ENCODE measurements at places on chromosomes 7 and 10. TPM values are rescaled to one million over a fixed set of nuclear protein-coding genes. Genes with fewer than 3 reads are reported as not detected.
A peak's percentile ranks its signal among the peaks of the same experiment; 100 is the strongest.

- H3K36me3 ChIP-seq = no peaks in the 10 kb centered on the region
- no peaks in the 10 kb centered on the region for H3K27me3 ChIP-seq
- no peak overlapping the region for H3K27ac ChIP-seq
- H3K4me1 ChIP-seq = peaks cover 15% of the 10 kb centered on the region
These were observed 3.1 kb downstream of the CNPY4 start for GRCh38 chr7:100122568-100122967.

DNA sequence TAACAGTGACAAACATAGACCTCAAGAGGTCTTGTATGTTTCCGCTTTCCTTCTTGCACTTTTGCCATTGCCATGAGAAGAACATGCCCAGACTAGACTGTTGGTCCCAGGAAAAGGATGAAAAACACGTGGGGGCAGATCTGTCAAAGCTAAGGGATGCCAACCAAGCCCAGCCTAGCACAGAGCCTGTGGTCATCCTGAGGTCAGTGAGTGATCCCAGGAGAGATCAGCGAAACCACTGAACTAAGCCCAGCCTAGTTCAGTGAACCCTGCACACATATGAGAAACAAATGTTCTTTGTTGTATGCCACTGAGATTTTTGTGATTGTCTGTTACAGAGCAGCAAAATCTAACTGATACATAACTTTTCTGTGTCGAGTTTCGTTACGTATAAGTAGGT, 718.8 kb downstream of the MAGI2 start:
- H3K27me3 ChIP-seq = no peaks in the 10 kb centered on the region
- no peaks in the 10 kb centered on the region for H3K36me3 ChIP-seq
- H3K4me1 ChIP-seq = no peaks in the 10 kb centered on the region
- no peak overlapping the region for H3K27ac ChIP-seq
- DNase-seq = no peak
- no peak overlapping the region for H3K4me3 ChIP-seq

Gene TRIL
- 1.1 TPM for total RNA-seq

Gene TWIST1
- 0.77 TPM for total RNA-seq

DNA sequence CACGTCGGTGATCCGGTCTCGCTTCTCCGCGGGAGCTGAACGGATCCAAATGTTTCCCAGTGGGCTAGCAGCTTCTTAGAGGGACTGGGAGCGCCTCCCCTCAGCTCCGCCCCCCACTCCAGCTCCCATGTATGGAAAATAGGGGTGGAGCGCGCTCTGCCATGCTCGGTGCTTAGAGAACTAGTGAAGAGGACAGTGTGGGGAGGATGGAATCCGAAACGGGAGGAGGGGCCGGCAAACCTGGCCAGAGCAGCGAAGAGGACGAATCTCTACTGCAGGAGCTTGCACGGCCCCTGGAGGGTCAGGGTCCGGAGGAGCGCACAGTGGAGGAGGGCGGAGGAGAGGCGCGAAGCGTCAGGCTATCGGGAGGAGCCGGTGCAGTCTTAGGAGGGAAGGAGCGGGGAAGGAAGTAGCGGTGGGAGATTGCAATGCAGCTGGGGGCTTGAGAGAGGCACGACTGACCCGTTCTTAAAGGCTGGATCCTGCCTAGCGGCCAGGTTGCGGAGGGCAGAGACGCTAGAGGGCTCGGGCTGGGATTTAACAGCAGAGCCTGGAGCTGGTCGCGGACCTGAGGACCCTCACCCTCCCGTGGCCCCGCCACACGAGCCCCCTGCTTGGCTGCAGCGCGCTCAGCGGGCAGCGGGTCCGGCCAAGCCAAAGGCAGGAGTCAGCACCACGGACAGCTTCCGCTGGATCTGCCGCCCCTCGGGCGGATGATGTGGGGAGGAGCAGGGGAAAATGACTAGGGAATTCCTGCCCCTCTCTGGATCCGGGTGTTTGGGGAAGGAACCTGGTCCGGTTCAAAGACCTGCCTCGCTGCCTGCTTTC, at the start of gene PRLHR:
Gene PRLHR (minus strand): TSS at position 51 of the 828 bp plus-strand sequence. CDS start 404 bp downstream, outside the sequence.
- no peaks in the 10 kb centered on the region for H3K36me3 ChIP-seq
- H3K27ac ChIP-seq = no peak within 1 kb of the TSS
- H3K4me3 ChIP-seq = no peak within 1 kb of the TSS
- peaks cover 27% of the 10 kb centered on the region for H3K27me3 ChIP-seq
- DNase-seq = no peak

DNA sequence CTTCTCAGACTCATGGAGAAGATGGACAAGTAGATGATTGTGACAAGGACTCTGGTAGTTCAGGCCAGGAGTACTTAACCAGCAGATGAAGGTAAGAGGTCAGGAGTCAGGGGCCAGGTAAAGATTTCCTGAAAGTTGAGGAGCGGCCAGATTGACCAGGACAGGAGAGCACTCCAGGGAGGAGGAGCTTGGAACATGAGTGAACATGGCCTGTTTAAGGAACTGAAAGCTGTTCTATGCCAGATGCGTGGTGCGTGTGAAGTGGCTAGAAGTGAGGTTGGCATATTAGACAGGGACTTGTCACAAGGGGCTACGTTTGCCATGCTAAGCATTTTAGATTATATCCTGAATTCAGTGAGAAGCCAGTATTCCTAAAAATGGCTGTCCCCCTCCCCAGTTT, 157.2 kb downstream of the WNT2 start:
- H3K4me3 ChIP-seq = no peak overlapping the region
- H3K27me3 ChIP-seq = no peaks in the 10 kb centered on the region
- H3K27ac ChIP-seq = no peak overlapping the region
- no peak for DNase-seq
- no peaks in the 10 kb centered on the region for H3K4me1 ChIP-seq

- H3K36me3 ChIP-seq = no peaks in the 10 kb centered on the region
- H3K4me3 ChIP-seq = no peak overlapping the region
- no peaks in the 10 kb centered on the region for H3K4me1 ChIP-seq
- H3K27ac ChIP-seq = no peak overlapping the region
- DNase-seq = no peak
These were observed 220.7 kb downstream of the ADK start for GRCh38 chr10:74371696-74372095.

GRCh38 chr7:123367484-123368122, 166.8 kb downstream of the IQUB start:
- H3K4me3 ChIP-seq = no peak overlapping the region
- H3K27me3 ChIP-seq = no peaks in the 10 kb centered on the region
- H3K27ac ChIP-seq = no peak overlapping the region
- H3K36me3 ChIP-seq = no peaks in the 10 kb centered on the region
- DNase-seq = no peak

DNA sequence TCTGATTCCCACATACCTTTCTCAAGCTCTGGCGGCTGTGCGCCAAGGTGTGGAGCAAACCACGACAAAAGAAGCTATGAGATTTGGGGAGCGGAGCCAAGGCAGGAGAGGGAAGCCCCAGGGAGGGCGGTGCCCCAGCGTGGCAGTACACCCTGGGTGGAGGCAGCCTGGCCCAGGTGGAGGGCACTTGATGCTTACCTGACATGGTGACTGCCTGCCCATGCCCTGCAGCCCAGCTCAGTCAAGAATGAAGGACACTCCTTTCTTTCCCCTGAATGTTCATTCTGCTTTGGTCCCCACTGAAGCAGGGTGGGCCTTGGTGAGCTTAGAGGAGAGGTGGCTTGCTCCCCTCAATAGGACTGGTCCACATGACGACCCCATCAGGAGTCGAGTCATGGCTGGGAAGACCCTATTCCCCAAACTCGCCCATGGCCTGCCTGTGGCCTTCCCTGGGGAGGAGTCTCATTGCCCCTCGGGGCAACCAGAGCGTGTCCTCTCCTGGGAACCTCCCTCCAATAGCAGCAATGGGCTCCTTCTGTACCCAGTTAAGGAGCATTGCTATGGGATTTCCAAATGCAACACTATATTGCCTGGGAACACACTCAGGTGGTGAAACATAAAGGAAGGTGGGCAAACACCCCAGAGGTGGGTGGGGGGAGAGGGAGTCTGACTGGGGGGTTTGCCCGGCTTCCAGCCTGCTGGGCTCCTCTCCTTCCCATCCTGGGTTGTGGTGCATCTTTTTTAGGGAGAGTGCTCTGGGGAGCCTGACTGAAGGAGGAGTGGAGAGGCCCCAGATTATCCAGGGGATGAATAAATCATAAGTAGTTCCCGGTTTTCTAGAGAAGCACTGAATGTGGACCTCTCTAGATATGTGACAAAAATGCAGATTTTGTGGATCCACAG, 22.7 kb downstream of the RAMP3 start:
- no peaks in the 10 kb centered on the region for H3K4me1 ChIP-seq
- no peaks in the 10 kb centered on the region for H3K36me3 ChIP-seq
- H3K27me3 ChIP-seq = no peaks in the 10 kb centered on the region
- no peak for DNase-seq
- H3K27ac ChIP-seq = no peak overlapping the region
- H3K4me3 ChIP-seq = no peak overlapping the region

DNA sequence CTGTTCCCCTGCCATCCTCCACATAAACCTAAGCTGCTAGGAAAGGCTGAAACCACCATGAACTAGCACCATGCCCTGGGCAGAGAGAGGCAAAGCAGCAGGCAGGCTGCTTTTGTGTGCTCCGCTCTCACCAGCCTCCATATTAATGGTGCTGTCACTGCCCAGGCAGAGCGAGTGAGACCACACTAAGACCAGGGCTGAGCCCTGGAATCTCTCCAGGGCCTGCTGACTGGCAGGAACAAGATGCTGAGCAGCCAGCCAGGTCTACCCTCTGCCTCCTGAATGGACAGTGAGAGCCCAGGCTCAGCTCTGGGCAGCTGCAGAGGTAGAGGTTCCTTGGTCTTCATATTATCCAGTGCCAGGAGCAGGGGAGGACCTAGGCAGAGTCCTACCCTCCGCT, 1.6 kb upstream of the CRHR2 start:
- peaks cover 21% of the 10 kb centered on the region for H3K27me3 ChIP-seq
- no peaks in the 10 kb centered on the region for H3K36me3 ChIP-seq
- DNase-seq = no peak
- H3K4me3 ChIP-seq = no peak overlapping the region
- peaks cover 7% of the 10 kb centered on the region for H3K4me1 ChIP-seq
- H3K27ac ChIP-seq = no peak overlapping the region

Gene AKR1C8
- not detected for total RNA-seq

DNA sequence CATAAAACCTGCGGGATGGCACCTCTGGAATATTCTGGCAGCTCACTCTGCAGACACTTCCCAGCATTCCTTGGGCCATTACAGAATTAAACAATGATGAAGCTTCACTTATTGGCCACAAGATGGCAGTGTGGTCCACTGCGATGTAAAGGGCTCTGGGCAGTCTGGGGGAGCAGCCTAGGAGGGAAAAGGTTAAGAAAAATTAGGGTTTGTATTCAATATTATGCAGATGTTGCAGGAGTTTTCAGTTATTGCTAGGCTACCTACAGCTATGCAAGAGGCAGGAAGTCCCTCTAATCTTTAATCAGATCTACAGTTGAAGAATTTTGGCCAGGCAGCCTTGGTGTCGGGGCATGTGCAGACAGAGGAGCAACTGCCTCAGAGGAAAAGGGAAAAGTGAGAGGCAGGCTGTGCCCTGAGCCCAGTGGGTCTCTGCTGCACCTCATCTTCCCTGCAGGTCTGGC, 233.2 kb upstream of the PRSS1 start:
- DNase-seq = peak; percentile 60
- no peak overlapping the region for H3K27ac ChIP-seq

GRCh38 chr7:17696422-17696821, 243.9 kb downstream of the SNX13 start:
- no peaks in the 10 kb centered on the region for H3K36me3 ChIP-seq
- no peak overlapping the region for H3K27ac ChIP-seq
- H3K27me3 ChIP-seq = no peaks in the 10 kb centered on the region
- H3K4me1 ChIP-seq = no peaks in the 10 kb centered on the region
- no peak for DNase-seq

Gene DEPP1
- 11.1 TPM for total RNA-seq

All from colonic mucosa (tissue), 4 donors.